Activated CD4-positive, CD25-positive, alpha-beta regulatory T cell (primary cell): ENCODE measurements at places on chromosomes 4 and X.

DNA sequence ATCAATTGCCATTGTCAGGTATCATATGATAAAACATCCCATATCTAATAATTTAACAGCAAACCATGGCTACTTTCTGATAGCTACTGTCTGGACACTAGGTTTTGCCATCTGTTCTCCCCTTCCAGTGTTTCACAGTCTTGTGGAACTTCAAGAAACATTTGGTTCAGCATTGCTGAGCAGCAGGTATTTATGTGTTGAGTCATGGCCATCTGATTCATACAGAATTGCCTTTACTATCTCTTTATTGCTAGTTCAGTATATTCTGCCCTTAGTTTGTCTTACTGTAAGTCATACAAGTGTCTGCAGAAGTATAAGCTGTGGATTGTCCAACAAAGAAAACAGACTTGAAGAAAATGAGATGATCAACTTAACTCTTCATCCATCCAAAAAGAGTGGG lies 7.0 kb downstream of the NPY5R start:
- no peak for DNase-seq

- no peak for DNase-seq
These were observed 417.6 kb upstream of the MAOA start for GRCh38 chrX:43238461-43238945.

- DNase-seq: no peak
These were observed 8.8 kb downstream of the TAPT1 start for GRCh38 chr4:16217300-16218051.

GRCh38 chrX:148228521-148228920 lies 247.4 kb downstream of the FMR1NB start:
- no peak for DNase-seq

- DNase-seq: no peak
These were observed 306.6 kb downstream of the STPG2 start for GRCh38 chr4:97836662-97837061.

GRCh38 chr4:111839141-111839540 lies 306.1 kb upstream of the FAM241A start:
- no peak for DNase-seq

GRCh38 chr4:64712590-64712989 lies 303.3 kb upstream of the TECRL start:
- DNase-seq: no peak

DNA sequence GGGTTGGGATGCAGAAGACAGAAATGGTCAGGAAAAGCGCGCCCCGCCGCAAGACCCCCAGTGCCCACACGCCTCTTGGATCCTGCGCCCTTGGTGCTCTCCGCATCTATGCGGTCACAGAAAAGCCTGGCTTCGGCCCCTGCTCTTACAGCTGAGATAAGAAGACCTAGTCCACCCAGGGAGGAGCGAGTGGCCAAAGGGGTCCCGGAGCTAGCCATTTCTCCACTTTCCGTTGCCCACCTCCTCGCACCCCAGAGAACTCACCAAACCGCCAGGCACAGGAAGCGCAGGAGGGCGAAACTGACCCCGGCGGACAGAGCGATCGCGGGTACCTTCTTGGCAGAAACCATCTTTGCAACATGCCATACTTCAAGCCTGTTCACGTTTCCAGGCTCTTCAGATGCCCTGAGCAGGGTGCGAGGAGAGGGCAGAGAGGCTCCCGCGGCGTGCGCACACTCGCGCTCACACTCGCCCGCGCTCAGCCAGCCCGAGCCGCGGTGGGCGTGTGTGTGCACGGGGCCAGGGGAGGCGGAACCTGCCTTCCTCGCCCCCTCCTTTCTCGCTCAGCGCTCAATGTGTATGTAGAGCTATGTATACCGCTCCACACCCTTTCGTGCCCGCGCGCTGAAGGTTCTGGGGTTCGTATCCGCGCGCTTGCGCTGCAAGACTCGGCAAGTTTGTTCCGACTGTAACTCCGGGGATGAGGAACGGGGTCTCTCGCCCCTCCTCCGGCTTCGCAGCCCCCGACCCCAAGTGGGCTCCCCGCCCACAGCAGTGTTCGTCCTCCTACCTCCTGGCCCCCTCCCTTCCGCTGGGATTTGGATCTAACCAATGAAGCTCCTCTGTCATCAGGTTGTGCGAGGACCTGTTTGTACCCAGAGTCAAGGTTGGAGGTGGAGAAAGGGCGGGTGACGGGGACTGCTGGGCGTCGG lies at the start of gene GABRA4:
Gene GABRA4 (minus strand): TSS at position 507 of the 932 bp plus-strand sequence. CDS start 157 bp downstream, at position 350.
- DNase-seq: no peak

GRCh38 chr4:13533670-13534343 lies 10.5 kb downstream of the NKX3-2 start:
- DNase-seq: no peak

DNA sequence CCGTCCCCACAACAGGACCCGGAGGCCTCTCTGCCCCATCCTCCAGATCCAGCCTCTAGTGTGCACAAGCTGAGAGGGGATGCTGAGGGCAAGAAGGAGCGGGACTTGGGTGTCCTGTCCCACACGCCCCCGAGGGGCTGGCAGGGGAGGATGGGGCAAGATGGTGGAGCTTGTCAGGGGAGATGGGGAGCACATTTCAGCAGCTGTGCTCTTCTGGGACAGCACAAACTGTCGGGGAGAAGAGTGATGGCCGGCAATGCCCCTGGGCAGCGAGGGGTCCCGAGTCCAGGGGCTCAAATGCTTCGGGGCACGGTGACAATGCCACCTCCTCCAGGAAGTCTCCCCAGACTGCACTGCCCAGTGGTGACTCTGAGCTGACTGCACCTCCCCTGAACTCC lies 134.5 kb downstream of the FAM53A start:
- no peak for DNase-seq

- DNase-seq: no peak
These were observed 16.6 kb downstream of the ARHGAP24 start for GRCh38 chr4:85491527-85491926.

DNA sequence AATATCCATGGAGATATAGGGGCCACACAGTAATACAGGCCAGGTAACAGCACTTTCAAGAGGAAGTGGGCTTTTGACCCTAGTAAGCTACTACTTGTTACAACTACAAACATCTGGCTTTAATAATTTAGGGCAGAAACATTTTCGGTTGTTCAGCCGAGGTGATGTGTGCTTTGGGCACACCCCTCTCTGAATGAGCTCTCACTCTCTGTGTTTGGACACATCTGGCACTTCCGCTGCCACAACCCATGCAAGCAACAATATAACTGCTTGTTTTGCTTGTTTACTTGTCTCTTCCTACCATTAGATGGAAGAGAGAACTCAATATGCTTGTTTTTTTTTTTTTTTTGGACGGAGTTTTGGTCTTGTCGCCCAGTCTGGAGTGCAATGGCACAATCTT lies 277.2 kb downstream of the HS3ST1 start:
- no peak for DNase-seq

DNA sequence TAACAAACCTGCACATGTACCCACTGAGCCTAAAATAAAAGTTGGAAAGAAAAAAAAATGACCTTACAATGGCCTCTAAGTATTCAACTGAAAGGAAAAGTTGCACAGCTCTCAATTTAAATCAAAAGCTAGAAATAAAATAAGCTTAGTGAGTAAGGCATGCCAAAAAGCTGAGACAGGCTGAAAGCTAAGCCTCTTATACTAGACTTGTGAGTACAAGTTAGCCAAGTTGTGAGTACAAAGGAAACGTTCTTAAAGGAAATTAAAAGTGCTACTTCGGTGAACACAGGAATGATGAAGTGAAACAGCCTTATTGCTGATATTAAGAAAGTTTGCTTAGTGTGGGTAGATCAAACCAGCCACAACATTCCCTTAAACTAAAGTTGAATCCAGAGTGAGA lies 707.9 kb upstream of the PITX2 start:
- no peak for DNase-seq

GRCh38 chr4:687048-687970 lies 1.6 kb downstream of the SLC49A3 start:
- no peak for DNase-seq

- no peak for DNase-seq
These were observed 30.1 kb downstream of the ZRSR2 start for GRCh38 chrX:15820106-15821073.
